ENCODE measurements at places on chromosomes 6 and 20.

DNA sequence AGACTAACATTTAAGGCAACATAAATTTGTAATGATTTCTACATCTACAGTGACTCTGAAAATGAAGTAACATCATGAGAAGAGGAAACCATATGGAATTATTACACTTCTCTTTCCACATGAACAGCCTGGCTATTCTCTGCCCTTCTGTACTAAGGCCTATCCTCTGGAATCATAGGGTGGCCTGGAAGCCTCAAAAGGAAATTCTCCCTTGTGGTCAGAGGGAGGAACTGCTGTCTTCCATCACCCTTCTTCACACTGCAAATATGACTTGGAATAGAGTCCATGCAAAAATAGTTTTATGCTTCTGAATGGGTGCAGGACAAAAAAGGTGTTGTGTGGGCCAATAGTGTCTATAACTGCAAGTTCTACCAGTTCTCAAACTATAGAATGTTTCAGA is 44.6 kb upstream of the SH3BGRL2 start:
- no peak for DNase-seq

DNA sequence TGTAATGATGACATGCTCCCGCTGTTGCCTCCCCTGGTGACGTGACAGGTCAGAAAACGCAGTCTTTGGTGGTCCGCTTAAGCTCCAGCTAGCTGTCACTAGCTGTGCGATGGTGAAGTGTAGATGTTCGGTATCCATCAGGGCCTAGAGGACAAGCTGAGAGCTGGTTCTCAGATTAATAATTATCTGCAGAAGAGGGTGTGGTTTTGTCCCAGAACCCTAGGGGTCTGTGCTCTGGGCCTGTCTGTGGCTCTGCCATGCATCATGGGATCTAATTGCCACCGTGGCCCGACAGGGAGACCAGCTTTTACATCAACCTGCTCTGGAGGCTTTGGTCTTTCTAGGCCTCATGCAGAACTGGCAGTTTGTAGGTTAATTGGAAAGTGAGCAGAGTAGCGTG is 34.1 kb downstream of the ERMARD start:
- no peak for DNase-seq

DNA sequence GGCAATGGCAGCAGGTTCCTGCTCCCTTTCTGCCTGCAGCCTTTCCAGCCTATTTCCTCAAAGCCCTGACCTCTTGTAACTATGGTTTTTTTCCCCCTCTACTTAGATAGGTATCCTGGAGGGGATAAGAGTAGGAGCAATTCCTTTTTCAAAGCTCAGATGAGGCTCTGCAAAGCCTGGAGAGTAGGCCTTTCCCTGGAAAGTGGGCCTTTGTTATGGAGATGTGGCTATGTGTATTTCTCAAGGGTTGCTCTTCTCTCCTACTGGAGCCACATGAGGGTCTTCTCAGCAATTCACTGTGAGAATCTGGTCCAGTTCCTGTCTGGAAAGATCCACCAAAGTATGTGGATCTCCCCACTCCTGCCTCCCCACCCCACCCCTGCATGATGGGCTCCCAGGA is 96.0 kb downstream of the DTD1 start:
- no peak for DNase-seq

GRCh38 chr6:156699935-156700334 is 77.2 kb upstream of the ARID1B start:
- no peak for DNase-seq

- DNase-seq = no peak
These were observed 25.8 kb upstream of the TNFRSF21 start for GRCh38 chr6:47335466-47335865.

- DNase-seq = no peak
These were observed 1.4 kb downstream of the NCOA7 start for GRCh38 chr6:125792172-125792571.

Measured in NCI-H2227 treated with DMSO at 0.1 percent for 48 hours (cell line).